ENCODE measurements at places on chromosomes 7 and 10.

GRCh38 chr10:108970016-108970415 lies 953.3 kb downstream of the XPNPEP1 start:
- DNase-seq, result no peak

- no peak for DNase-seq
Observed at GRCh38 chr10:112977426-112977898, 27.4 kb downstream of the TCF7L2 start.

DNA sequence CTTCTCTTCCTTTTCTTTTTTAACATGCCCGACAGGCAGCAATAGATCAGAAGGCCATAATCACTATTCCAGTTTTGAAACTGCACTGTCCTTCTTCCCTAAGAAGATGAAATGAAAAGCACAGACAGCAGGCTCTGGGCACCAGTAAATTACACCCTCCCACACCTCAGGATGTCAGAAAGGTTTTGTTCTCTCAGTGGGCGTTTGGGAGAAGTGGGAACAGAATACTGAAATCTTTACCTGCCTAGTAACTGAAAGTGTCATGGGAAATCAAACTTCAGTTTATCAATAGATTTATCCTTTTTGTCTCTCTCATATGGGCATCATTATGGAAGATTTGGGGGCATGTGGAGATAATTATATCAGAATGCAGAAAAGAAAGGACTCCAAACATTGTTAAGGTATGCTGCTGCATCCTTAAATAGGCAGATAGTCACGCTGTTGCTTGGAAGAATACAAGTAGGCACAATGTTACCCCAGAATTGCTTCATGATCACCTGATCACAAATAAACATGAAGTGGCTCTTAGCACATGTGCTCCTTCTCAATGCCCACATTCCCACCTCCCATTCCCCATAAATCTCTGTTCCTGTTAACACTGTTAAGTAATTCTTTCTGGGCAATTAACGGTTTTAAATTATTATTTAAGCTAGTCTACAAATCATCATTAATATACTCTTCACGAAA lies 113.3 kb downstream of the DOCK4 start:
- DNase-seq, result no peak

DNA sequence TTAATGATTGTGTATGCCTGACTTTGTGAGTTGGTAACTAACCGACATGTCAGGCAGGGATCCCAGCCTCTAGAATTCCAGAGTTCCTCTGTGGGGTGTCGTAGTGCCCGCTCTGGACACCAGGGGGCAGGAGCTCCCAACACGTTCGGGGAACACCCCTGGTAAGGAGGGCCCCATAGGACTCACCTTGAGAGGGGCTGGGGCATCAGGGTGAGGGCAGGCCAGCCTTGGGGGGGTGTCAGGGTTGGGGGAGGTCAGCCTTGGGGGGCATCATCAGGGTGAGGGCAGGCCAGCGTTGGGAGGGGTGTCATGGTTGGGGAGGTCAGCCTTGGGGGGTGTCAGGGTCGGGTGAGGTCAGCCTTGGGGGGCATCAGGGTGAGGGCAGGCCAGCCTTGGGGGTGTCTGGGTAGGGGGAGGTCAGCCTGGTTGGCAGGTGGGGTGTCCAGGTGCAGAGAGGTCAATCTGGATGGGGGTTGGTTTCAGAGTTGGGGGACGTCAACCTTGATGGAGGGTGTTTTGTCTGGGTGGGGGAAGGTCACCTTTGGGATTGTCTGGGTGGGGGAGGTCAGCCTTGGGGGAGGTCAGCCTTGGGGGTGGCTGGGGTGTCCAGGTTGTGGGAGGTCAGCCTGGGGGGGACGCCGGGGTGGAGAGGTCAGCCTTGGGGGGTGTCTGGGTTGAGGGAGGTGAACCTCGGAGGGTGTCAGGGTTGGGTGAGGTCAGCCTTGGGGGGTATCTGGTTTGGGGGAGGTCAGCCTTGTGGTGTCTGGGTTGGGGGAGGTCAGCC lies 45.6 kb upstream of the SUN1 start:
- DNase-seq, result no peak

DNA sequence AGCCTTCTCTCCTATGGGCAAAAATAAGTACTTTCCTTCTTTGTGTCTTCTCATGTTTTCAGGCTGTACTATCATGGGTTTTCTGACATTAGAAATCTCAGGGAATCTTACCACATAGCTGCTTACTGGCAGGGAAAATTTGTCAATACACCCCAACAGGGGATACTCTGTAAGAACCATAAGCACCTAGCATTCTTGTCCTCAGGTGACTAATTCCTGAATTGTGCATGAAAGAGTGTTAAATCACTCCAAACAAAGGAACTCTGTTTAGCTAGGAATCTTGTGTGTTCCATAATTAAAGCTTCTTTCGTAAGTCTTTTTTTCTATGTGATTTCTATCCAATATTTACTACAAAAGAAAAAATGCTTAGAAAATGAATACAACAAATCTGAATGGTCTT lies 206.7 kb upstream of the POT1 start:
- DNase-seq, result no peak

DNA sequence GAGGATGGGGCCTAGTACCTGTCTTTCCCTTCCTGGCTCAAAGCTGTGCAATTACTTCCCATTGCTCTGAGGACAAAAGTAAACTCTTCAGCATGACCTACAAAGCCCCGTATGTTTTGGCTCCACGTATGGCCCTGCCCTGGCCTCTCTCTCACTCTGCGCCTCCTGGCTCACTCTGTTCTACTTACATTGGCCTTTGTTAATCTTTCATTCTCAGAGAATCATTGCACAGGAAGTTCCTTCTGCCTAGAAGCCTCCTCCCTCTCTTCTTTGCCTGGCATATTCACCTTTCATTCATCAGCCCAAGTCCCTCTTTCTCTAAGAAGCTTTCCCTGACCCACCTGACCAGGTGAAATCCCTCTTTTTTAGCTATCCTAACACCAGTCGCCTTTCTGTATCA lies 23.9 kb downstream of the LIPM start:
- DNase-seq, result no peak
